ENCODE measurements at places on chromosomes 5 and 9. TPM values are rescaled to one million over a fixed set of nuclear protein-coding genes. Genes with fewer than 3 reads are reported as not detected.

The ORM1 gene
- polyA plus RNA-seq, result 1.6 TPM

The IFNA13 gene
- polyA plus RNA-seq, result not detected

The ARHGEF37 gene
- polyA plus RNA-seq, result 7.8 TPM

The PRDM9 gene
- not detected for polyA plus RNA-seq

The MAMDC4 gene
- polyA plus RNA-seq, result 28.7 TPM

The TMEM215 gene
- polyA plus RNA-seq, result not detected

The SLC4A9 gene
- polyA plus RNA-seq, result 0.89 TPM

The SHOC1 gene
- polyA plus RNA-seq, result not detected

The NR5A1 gene
- not detected for polyA plus RNA-seq

The CCL27 gene
- not detected for polyA plus RNA-seq

The PCDHB7 gene
- 0.49 TPM for polyA plus RNA-seq

The SOHLH1 gene
- polyA plus RNA-seq, result not detected

The PRUNE2 gene
- 19.1 TPM for polyA plus RNA-seq

The SIGMAR1 gene
- 18.3 TPM for polyA plus RNA-seq

The IFNA8 gene
- not detected for polyA plus RNA-seq

The C9orf50 gene
- not detected for polyA plus RNA-seq

The TRIM36 gene
- polyA plus RNA-seq, result 0.61 TPM

The TAF11L10 gene
- not detected for polyA plus RNA-seq

The C9orf153 gene
- 0.42 TPM for polyA plus RNA-seq

The SOX30 gene
- 0.05 TPM for polyA plus RNA-seq

The EIF4EBP3 gene
- polyA plus RNA-seq, result 55.5 TPM

The KIF12 gene
- polyA plus RNA-seq, result 605 TPM

The BARHL1 gene
- polyA plus RNA-seq, result 0.27 TPM

The ST8SIA4 gene
- polyA plus RNA-seq, result 0.80 TPM

The PCDHAC2 gene
- 0.73 TPM for polyA plus RNA-seq

The PTRH1 gene
- polyA plus RNA-seq, result 13.4 TPM

The FAM151B gene
- polyA plus RNA-seq, result 0.49 TPM

The ADAMTSL1 gene
- 0.73 TPM for polyA plus RNA-seq

The OCLN gene
- 12.9 TPM for polyA plus RNA-seq

The COL23A1 gene
- 0.68 TPM for polyA plus RNA-seq

The LCP2 gene
- polyA plus RNA-seq, result 2.6 TPM

The HAND1 gene
- polyA plus RNA-seq, result not detected

The CD14 gene
- 11.8 TPM for polyA plus RNA-seq

The C5orf47 gene
- polyA plus RNA-seq, result 0.07 TPM

The ZNF300 gene
- 8.6 TPM for polyA plus RNA-seq
